ENCODE measurements at places on chromosomes 2 and 18. TPM values are rescaled to one million over a fixed set of nuclear protein-coding genes. Genes with fewer than 3 reads are reported as not detected.

AP1S3 gene
- 2.9 TPM for total RNA-seq

INPP5D gene
- total RNA-seq: 163 TPM

SLC9A4 gene
- total RNA-seq: 0.12 TPM

CRYGD gene
- total RNA-seq: not detected

SLC4A5 gene
- 10.5 TPM for total RNA-seq

IGFBP5 gene
- not detected for total RNA-seq

GRP gene
- total RNA-seq: not detected

PAIP2B gene
- total RNA-seq: 2.4 TPM
